ENCODE measurements at places on chromosomes 11 and 22.
A peak's percentile ranks its signal among the peaks of the same experiment; 100 is the strongest.

- no peak for DNase-seq
Measured at GRCh38 chr11:19110295-19110694, 6.7 kb upstream of the ZDHHC13 start.

DNA sequence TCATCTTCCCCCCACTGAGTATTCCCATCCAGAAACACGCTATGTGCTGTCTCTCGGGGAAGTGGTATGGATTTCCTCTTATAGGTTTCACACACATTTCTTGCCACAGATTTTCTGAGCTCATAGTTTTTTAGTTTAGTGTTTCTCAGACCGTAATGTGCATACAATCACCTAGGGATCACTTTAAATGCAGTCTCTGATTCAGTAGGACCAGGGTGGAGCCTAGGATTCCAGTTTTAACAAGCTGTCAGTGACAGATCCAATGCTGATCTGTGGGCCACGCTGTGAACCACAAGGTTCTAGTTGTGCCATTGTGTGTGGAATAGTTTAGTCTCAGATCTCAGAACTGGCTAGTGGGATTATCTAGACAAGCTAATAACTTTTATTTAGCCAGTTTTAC lies 23.7 kb upstream of the CXCR5 start:
- no peak for DNase-seq

DNA sequence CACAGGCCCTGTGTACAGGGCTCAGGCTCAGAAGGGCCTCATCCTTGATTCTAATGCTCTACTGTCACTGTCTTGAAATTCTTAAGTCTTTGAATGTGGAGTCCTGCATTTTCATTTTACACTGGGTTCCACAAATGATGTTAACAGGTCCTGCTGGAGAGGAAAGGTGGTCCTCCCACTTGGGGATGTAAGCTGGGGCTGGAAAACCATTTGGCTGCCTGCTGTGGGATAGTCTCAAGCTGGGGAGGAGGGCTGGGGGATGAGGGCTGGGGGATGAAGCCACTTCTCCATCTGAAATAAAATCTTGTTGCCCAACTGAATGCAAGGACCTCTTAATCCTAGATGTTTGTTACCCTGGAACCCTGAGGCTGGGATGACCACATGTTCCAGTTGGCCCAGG lies 423.0 kb downstream of the TENM4 start:
- DNase-seq = no peak

GRCh38 chr22:25109878-25110595 lies 89.6 kb upstream of the CRYBB3 start:
- DNase-seq = no peak

DNA sequence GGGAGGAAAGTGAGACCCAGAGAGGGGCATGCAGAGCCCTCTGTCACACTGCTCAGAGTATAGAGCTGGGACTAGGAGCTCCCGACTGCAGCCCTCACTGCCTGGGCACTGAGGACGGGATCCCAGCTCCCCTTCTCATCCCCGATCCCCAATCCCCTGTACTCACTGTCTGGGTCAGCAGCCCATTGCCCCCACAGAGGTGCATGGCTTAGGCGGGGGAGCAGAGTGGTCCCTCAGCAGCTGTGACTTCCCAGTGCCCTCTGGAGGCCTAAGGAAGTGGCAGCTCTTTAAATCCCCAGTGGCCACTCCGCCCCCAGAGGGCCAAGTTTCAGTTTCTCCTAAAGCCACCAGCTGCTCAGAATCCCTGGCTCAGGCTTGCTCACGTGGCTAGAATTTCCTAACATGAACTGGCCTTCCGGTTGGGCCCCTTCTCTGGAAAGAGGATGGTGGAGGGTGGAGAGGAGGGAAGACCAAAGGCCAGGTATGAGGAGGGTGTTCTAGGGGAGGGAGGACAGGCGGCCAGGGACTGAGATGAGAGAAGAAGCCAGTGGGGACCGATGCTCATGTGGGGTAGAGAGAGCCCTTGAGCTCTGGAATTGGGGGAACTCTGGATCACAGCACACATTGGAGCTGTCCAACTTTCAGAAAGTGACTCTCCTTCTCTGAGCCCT lies at the start of gene BATF2:
BATF2 (minus strand) TSS at position 262 of the 671 bp plus-strand sequence; CDS start at position 205, 57 bp downstream.
- DNase-seq = no peak

DNA sequence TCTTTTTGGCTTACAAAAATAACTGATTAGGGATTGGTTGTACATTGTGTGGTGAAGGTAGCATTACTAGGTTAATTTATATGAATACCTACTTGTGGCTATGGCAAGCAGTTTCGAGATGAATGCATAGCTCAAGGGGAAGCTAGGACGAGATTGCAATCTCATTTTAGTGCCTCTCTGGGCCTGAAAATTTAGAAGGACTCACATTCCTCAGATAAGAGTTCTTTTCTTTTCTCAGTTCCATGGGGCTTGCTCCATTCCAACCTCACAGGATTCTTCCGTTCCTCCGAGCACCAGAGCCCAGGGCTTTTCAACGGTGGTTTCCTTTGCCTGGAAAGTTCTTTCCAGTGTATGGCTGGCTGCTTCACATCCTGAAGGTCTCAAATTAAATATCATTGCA lies 82.1 kb downstream of the CECR2 start:
- DNase-seq = no peak

- no peak for DNase-seq
Measured at GRCh38 chr11:27783701-27784355, 83.6 kb upstream of the BDNF start.

DNA sequence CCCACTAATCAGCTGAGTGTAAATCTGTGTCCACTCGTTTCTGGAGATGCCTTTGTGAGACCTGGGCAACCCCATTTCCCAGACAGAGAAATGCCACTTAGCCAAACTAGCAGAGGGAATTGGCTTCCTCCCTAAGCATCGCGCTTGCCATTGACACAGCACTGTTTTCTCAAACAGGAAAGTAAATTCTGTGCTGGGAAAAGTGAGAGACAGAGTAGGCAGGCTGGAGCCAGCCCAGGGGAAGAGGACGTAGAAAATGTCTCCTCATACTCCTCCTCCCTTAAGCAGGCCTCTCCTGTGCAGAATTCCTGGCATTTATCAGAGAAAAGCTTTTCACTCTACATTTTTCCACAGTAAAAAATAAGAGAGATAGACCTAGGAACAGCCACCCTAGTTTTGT lies 99.1 kb upstream of the AMOTL1 start:
- DNase-seq = no peak

GRCh38 chr22:37295213-37295886 lies 13.0 kb downstream of the CYTH4 start:
- no peak for DNase-seq

DNA sequence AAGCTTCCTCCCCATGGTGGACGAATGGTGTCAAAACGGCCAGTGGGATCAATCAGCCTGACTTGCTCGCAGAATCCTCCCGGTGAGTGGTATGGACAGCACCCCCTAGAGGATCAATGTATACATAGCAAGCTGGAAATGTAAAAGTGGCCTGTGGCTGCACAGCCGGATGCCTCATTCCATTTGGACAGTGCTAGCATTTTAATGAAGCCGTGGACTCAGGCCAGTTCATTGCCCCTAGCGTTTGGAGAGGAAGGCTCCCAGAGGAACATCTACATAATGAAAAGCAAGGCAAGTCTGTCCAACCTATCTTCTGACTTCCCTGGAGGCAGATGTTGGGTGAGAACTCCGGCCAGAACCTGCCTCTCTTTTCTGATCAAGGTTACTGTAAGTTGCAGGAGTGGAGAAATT lies 942.3 kb downstream of the NTM start:
- no peak for DNase-seq

- no peak for DNase-seq
Measured at GRCh38 chr11:119100994-119101758, 477 bp downstream of the DPAGT1 start.

- no peak for DNase-seq
Measured at GRCh38 chr11:83293457-83293774, 7.2 kb upstream of the CCDC90B start.

DNA sequence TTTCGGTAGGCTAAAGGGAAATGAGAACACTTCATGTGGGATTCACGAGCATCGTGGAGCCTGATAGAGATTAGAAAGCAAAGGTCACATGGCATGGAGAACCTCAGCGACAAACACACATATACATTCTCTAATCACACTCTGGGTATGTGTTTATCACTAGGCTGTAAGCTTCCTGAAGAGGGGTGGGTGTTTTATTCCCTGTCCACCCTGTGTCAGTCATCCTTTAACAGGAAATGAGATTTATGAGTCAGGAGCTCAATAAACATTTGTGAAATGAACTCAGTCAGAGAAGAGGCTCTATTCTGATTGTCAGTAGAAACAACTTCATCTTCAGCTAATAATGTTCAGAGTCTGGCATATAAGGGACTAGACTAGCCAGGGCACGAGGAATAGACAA lies 71.7 kb upstream of the EIF3M start:
- no peak for DNase-seq

DNA sequence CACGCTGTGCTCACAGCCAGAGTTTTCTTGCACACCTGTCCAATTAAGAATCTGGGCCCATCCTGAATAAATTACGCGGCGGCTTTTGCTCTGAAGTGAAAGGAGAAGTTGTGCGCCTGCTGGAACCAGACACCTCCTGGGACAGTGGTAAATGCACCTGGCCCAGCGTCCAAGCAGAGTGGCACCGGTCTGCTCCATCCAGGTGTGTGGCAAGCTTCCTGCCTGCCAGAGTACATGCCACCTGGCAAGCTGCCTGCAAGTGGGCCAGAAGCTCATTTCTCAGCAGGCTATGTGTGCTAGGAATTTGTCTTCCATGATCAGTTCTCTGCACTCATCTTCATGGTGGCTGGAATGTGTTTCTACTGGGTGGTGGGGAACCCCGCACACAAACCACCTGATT lies 660.6 kb downstream of the ETS1 start:
- DNase-seq = no peak

- DNase-seq = no peak
Measured at GRCh38 chr22:32233091-32233490, 22.1 kb downstream of the SLC5A4 start.

DNA sequence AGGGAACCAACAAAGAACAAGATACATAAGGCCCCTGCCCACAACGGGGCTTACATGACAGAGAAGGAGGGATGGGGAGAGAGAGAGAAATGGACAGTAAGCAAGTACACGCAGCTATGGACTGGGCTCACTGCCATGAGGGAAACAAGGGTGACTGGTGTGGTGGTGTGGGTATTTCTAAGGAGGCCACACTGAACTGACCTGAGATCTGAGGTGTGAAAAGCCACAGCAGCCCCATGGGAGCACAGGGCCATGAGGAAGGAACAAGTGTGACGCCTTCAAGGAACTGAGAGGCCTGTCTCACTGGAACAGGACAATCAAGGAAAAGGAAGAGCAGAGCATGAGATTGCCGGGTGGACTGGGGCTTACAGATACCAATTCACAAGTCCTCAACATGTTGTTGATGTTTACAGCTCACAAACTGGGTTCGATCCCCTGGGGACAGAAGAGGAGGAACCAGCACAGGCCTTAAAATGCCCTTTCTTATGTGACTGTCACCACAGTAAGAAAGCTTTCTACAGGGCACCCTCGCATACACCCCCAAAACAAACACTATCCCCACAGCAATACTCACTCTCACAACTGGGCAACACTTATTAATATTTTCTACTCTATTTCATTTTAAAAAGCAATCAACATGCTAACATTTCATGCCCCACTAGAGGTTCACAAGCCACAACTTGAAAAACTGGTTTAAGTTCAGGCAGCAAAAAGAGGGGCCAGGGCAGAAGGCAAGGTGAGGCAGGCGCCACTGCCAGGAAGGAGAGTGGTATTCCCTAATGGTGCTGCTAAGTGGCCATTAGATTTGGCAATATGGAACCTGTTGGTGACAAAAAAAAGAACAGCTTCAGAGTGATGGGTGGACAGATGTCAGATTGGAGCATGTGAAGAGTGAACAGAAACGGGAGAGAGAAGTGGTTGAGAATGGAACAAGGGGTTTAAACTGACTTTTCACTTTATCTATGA lies 39.1 kb downstream of the TCIRG1 start:
- no peak for DNase-seq

DNA sequence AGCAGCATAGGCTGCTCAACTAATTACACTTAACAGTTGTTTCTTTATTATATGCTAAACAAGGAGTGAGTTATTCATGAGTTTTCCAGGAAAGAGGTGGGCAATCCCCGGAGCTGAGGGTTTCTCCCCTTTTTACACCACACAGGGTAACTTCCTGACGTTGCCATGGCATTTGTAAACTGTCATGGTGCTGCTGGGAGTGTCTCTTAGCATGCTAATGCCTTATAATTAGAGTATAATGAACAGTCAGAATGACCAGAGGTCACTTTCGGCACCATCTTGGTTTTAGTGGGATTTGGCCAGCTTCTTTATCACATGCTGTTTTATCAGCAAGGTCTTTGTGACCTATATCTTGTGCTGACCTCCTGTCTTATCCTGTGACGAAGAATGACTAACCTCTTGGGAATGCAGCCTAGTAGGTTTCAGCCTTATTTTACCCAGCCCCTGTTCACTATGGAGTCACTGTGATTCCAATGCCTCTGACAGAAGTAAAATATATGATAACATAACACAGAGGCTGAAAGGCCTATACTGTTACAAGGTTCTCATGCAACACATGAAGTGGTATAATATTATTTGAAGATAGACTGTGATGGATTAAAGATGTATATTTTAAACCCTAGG lies 41.3 kb upstream of the RDX start:
- DNase-seq = no peak

DNA sequence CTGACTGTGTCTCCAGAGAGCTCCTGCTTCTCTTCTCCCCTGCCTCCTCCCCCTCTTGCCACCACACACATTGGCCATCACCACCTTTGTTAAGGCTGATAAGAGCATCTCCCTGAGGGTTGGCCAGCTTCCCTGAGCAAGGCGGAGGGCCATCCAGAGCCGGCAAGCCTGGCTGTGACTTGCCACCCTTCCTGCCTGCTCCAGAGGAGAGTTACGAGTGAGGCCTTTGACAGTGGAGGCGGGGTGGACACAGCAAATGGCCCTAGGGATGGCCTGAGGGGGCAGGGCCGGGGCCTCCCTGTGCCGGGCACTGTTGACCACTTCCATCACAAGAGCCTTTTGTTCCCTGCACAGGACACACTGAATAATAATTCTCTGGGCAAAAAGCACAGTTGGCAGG lies 5.4 kb downstream of the FREY1 start:
- DNase-seq = no peak

DNA sequence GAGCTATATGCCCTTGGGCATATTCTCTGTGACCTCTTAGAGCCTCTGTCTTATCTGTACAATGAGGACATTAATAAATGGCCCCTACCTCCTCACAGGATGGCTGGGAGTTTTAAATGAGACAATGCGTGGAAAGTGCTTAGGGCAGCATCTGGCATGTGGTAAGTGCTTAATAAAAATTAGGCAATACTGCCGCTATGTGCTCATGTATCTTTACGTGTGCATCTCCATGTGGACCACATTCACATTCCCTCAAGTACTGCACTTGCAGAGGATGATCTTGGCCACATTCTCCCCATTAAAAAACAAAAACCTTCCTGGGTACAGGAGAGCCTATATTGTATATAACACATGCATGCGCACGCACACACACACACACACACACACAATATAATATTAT lies 19.1 kb upstream of the BSX start:
- no peak for DNase-seq

- DNase-seq = peak; percentile 2
Measured at GRCh38 chr22:17228725-17229126, 9.5 kb upstream of the ADA2 start.

DNA sequence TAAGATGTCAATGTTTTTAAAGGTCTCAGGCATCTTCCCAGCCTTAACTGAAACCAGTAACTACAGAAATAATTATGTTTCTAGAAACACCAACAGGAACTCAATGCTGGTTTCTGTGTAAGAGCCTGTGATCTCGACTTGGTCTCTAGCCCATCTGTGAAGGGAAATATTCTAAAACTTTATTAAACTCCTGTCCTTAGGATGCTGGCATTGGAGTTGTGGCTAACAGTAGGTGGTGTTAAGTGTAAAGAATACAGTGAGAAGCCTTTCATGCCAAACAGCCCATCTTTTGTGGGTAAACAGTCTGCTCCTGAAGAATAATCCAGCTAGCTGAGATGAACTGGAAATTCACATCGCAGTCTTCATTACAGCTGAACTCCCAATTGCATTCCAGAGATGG lies 133.2 kb downstream of the ADAMTS15 start:
- no peak for DNase-seq
